NCI-H1092 (cell line): ENCODE measurements at places on chromosomes 11 and 22.

DNA sequence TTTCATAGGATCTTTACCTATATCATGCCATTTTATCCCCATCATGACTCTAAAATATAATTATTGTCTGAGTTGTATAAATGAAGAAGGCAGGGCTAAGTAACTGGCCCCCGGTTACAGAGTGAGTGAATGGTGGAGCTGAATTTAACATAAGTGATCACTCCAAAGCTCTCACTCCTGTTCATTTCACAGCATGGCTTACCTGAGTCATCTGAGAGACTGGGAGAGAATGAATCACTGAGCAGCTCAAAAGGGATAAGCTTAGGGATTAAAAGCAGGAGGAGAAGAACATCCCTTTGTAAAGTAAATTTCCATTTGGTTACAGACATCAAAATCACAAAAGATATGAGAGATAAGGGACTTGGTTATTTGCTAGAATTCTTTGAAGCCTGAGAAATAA, 294.0 kb upstream of the CTSC start:
- DNase-seq, result no peak

DNA sequence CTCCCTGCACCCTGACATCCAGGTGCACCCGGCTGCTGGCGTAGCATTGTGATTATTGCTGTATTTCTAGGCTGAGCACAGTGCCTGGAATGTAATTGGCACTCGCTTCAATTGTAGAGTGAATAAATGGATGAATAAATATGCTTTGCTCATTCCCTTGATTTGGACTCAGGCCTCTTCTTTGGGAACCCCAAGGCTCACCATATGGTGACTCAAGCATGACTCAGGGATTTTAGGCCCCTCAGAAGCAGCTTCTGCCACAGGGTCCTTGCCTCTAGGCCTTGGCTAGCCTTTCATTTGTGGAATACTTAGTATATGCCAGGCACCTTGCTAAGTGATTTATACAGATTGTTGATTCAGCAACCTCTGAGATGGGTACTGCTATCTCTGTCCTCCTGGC, 78.9 kb downstream of the GRIK4 start:
- no peak for DNase-seq

DNA sequence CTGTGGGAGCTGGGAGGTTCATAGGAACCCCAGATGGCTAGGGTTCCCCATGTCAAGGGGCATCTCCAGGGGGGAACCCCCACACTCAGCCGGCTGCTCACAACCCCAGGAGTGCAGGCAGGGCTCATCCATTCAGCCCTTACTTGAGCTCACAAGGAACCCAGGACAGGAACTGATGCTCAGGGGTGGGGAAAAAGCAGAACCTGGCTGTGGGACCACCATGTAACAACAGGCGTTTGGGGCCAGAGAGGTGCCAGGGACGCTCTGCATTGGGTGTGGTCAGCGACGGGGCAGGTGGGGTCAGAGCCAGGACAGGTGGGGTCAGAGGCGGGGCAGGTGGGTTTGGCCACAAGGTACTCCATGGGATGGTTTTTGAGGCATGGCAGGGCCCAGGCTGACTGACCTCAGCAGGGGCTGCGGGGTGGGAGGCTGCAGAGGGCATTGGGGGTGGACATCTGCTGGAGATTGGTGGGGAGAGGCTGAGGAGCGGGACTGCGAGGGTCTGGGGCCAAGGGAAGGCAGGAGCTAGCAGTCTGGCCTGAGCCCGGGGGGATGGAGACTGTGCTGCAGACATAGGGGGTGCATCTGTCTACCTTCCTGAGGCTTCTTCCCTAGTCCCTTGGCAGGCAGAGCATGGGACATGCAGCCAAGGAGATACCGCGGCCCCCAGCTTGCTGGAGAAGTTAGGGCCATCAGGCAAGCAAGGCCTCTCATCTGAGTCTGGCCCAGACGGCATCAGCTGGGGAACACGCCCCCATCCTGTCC, 34.0 kb upstream of the CARS1 start:
- no peak for DNase-seq

DNA sequence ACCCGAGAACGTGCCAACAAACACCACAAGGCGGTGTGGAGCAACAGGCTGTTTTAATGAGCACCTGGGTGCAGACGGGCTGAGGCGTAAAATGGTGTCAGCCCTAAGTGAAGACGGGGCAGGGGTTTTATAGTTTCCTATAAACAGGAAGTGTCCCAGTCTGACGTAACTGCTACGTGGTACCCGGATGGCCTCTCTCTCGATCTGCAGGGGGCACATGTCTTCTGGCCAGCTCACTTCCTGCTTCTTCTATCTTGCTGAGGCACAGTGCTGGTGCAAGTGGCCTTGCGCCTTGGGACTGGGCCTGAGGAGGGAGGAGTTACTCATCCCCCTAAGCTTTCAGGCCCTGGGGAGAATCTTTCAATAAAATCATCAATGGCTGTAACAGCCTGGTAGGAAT, 20.9 kb downstream of the OOSP3 start:
- no peak for DNase-seq

GRCh38 chr11:73566977-73567755, 30.7 kb downstream of the FAM168A start:
- DNase-seq, result no peak

GRCh38 chr22:37016134-37016910, 2.9 kb downstream of the TST start:
- DNase-seq, result no peak

DNA sequence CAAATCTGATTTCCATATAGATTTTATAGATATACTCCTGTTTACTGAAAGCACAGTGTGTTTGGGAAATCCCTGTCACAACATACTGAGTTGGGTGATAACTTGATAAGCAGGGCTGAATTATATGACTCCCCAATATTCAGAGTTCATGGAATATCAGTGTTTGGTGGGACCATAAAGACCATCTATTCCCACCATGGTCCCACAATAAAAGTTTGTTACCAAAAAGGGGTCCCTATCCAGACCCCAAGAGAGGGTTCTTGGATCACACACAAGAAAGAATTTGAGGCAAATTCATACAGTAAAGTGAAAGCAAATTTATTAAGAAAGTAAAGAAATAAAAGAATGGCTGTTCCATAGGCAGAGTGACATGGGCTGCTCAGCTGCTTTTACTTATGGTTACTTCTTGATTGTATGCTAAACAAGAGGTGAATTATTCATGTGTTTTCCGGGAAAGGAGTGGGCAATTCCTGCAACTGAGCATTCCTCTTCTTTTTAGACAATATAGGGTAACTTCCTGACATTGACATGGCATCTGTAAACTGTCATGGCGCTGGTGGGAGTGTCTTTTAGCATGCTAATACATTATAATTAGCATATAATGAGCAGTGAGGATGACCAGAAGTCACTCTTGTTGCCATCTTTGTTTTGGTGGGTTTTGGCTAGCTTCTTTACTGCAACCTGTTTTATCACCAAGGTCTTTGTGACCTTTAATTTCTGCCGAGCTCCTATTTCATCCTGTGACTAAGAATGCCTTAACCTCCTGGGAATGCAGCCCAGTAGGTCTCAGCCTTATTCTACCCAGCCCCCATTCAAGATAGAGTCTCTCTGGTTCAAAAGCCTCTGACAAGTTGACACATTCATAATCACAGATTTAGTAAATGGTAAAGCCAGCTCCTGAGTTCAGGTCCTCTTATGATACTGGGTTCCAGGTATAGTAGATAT, 240.6 kb upstream of the PDGFD start:
- no peak for DNase-seq
